ENCODE measurements at places on chromosomes 7 and 10.

- DNase-seq: no peak
Measured at GRCh38 chr7:957418-958220, 3.1 kb upstream of the ADAP1 start.

DNA sequence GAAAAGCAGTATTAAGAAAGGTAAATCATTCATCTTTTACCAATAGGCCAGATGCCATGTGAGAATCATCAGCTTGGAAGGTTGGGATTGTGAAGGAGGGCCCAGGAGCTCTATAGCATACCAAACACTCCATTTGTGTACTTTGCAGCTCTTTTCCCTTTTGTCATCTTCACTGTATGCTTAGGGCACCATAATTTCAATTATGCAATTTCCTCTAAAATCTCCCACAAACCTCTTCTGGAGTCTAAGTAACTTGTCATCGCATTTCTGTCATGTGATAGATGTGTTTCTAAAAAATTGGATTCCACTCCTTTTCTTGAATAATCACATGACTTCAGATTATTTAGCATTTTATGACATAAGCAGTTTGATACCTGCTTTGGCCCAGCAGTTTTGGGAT is 17.9 kb downstream of the RPP30 start:
- DNase-seq: no peak

- no peak for DNase-seq
Measured at GRCh38 chr7:945147-945555, 9.3 kb downstream of the ADAP1 start.

DNA sequence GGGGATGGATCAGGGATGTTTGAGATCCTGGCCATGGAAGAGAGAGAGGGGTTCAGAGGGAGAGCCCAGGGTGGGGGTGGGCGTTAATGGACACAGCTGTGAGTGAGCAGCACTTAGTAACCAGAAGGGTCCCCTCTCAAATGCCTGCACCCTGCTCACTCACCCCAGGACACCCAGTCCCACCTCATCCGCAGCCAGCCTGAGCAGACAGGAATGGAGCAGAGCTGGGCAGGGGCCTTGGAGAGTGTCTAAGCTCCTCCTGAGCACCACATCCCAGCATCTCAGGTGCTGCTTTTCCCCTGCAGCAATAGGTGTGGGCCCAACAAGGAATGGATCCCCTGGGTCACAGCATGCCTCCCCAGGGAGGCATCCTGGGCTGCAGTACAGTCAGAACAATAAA is 5.3 kb downstream of the FAM24A start:
- no peak for DNase-seq

- no peak for DNase-seq
Measured at GRCh38 chr10:88120599-88121333, 257.3 kb downstream of the PTEN start.

DNA sequence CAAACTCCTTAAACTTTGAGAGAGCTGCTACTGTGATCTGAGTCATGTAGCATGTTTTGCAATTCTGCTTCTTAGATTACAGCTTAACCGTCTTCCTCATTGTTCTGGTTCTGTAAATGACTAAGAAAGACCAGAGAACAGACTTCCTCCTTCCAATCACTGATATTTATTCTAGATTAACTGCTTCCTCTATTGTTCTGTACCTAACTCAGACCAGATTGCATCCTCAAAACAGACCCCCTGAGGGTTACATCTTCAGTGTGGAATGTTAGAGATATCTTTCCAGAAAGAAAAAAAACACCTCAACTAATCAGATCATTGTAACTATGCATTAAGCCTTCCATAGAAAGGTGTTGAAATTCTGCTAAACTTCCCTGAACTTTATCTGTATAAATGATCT is 5.7 kb upstream of the PIP start:
- DNase-seq: peak; percentile 23

Measured in activated CD4-positive, alpha-beta T cell treated with anti-CD3 and anti-CD28 coated beads, Interleukin-10, Interleukin-2, amounts not matched to agents 100 ng/mL and 50 ng/mL, durations not matched to agents 16 hours and 8 hours (primary cell).